ENCODE measurements at places on chromosomes 16 and 17.

DNA sequence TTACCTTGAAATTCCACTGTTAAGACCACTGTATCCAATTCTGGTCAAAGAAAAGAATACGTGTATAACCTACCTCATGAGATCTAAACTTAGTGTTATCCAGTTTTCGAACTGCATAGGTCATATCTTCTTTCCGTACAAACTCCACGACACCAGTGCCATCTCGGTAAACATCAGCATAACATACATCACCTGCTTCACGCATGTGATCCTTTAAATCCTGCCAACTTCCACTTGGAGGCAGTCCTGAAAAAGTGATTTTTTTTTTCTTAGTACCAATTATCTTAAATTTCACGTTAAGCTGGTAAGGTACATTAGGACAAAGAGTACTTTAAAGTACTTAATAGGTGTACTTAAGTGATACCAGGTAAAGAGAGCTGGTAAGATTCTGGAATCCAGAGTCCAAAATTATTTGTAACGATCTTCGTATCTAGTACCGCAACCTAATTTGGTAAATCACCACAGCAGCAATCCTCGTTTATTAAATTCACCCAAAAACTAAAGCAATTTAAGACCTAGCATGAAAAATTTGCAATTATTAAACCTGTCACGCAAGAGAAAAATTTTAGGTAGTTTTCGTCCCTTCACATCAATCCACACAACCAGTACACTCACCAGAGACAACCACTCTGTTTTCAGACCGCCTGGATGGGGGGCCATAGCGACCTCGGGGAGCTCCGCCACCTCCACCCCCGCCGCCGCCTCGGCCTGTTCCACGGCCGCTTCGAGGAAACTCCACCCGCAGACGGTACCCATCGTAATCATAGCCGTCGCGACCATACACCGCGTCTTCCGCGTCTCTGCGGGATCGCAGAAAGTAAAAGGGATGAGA is 1.1 kb downstream of the SRSF1 start:
- DNase-seq = no peak

DNA sequence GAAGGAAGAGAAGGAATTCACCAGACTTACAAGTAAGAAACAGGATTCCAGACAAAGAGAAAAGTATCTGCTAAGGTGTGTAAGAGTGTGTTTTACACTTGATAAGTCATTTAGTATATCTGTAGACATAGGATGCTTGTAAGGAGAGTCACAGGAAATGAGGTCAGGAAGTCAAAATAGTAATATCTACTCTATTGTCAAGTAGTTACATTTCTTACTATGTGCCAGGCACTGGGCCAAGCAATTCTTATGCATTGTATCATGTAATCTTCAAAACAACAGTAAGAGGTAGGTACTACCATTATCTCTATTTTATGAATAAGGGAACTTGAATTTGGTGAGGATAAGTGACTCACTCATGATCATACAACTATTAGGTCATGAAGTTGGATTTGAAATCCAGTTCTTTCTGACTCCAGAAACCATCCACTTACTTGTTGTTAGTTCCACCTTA is 129.1 kb downstream of the SNX11 start:
- peak; percentile 29 for DNase-seq

GRCh38 chr17:50144845-50145531 is 5.5 kb downstream of the PPP1R9B start:
- DNase-seq = no peak

- DNase-seq = no peak
These were observed 24.5 kb downstream of the UNC13D start for GRCh38 chr17:75819678-75820077.

DNA sequence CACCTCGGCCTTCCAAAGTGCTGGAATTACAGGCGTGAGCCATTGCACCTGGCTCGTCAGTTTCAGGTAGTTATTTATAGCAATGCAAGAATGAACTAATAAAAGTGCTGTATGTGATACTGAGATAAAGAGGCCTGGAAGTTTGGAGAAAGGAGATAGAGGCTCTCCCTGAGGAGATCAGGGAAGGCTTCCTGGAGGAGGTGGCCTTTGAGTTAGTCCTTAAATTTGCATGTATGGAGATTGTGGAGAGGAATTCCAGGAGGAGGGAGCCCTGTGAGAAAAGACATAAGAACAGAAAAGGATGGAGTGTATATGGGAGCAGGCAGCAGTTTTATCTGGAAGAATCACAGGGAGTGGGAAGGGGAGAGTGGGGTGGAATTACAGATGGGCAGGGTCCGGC is 276.6 kb upstream of the EEF2KMT start:
- DNase-seq = no peak

- DNase-seq = no peak
These were observed 26.0 kb downstream of the SGSM2 start for GRCh38 chr17:2363318-2363717.

DNA sequence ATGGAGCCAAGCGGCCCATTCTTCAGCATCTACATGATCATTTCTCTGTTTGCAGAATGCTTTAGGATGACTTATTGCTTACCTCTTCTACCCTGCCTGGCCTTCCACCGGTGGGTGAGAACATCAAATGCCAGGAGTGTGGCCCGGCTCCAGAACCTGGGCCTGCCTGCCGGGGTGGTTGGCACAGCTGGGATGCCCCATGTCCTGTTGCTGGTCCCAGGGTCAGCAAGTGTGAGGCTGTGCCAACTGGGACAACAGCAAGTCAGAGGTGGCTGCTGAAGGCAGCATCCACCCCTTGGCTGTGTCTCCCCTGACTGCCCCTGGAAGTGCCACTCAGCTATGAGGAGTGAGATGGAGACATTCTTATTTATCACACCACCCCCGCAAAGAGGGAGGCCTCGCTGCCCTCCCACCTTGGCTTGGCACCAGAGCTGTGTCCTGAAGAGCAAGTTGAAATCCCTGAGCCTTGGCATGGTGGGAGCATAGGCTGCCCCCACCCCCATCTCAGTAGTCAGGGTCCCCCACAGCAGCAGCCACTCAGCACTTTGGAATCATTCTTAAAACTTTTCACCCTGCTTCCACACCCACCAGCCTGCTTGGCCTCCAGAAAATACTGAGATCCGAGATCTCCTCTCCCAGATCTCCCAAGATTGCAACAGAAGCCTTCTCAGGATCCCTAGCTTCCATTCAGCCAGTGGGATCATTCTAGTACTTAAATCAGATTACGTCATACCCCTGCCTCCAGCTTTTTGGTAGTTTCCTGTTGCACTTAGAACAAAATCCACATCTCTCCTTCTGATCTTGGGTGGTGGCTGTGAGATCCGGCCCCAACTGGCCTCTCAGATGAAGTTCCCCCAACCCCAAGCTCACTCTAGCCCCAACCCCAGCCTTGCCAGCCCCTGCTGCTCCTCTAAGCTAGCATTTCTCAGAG is 127.5 kb downstream of the SOCS1 start:
- DNase-seq = no peak

DNA sequence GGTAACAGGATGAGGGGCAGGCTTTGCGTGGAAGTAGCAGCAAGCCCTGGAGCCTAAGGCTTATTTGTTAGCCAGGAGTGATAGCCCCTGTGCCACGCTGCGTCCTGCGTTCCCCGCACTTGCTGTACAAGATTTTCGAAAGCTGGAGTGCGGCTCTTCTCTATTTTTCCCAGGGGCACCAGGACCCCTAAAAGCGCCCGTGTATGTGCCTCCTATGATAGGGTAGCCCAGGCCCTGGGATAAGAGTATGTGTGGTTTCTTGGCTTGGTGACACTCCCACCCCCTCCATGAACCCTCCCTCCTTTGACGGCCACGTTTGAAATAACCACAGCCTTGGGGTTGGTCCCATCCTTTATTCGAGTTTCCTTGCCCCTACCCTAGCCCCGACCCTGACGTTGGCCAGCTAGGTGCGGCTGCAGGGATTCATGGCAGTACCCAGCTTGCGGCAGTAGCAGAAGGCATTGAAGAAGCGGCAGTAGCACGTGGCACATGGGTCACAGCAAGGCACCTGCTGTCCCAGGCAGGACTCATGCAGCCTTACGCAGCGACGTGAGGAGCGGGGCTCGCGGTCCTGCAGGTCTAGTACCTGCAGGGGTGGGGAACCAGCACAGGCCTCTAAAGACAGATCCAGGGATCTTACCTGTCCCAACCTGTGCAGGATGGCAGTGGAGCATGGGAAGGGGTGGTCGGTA is 968 bp downstream of the AGRP start:
- DNase-seq = no peak

DNA sequence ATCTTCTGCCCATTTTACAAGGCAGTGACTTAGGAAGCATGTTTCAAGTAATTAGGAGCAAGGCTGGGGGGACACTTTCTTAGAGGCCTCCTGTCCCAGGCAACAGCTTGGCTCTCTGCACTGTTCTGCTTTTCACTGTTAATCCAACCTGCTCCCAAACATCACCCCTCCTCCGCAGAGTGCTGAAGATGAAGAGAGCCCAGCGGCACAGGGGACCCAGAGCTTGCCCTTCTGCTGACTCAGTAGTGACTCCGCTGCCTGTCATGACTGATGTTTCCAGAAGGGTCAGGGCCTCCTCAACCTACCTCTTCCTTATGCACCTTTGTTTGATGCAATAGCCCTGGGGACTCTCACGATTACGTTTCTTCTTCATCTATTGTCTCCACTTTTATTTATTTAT is 38.9 kb upstream of the NDRG4 start:
- no peak for DNase-seq

DNA sequence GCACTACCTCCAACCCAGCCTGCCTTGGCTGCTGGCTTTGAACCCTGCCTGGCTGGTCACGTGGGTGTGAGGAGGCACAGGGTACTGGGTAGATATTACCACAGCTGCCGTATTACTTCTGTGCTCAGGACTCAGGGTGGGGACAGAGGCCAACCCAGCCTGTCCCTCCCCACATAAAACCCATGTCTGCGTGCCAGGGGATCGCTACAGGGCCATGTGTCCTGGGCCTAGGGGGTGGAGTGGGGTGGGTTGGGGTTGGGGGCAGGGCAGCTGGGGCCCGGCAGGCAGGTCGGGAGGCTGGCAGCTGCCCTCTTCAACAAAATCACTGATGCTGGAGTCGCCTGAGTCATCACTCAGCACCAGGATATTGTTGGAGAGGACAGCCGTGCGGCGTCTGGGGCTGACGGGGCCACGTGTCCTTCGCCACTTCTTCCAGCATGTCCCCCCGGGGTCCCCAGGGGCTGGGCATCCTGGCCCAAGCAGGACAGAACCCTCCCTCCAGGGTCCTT is 39.7 kb upstream of the PVALEF start:
- DNase-seq = no peak

DNA sequence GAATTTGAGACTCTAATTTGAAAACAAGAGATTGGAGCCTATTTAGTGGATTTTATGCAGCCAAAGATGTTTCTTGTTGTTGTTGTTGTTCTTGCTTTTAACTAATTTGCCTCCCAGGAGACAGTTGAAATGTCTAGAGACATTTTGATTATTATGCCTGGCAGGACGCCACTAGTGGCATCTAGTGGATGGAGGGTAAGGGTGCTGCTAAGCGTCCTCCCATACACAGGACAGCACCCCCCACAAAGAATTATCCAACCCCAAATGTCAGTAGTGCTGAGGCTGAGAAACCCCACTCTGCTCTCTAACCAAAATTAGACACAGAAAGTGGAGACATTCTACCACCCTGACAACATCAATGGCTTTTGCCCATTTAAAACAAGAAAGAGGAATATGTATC is 15.4 kb upstream of the HSBP1 start:
- DNase-seq = no peak

DNA sequence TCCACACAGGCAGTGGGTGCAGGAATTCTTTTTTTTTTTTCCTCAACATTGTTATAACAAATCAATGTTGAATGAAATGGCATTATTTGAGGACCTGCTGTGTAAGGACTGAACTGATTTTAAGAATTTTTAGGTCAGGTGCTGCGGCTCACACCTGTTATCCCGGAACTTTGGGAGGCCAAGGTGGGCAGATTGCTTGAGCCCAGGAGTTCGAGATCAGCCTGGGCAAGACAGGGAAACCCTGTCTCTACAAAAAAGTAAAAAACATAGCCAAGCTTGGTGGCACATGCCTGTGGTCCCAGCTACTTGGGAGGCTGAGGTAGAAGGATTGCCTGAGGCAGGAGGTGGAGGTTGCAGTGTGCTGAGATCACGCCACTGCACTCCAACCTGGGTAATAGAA is 12.4 kb downstream of the MPRIP start:
- DNase-seq = no peak

DNA sequence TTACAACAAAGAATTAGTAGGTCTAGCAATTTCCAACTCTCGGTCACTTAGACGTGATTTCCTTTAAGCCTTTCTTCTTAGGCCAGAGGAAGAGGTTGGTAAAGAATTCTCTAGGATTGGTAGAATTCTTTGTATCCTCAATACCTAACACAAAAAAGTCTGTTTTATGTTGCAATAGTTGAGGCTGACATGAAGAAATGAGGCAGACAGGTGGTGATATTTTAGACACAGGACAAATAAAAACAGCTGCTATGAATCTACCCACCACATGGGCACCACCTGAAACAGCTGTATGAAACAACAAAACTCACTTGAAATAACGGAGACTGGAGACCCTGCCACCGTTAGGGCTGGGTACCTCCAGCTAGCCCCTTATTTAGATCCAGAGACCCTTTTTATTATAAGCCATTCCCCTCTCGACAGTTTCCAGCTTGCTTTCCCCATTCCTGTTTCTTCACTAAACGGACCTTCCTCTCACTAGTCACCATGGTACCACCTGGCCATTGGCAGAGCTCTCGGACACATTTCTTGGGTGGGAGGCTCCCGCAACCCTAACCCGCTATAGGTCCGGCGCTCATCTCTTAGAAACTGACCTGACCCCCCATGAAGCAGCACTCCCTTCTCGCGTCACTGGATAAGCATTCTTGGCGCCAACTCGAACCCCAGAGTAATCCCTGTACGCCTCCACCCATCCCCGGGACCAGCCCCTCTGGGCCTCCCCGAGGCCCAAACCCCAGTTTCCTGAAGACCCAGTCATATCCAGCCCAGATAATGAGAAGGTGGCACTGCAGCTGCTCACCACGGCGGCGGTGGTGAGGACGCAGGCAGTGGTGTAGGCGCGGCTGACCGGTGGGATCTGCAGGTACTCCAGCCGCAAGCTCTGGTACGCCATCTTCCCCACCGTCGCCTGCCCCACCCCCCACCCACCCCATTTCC is at the start of gene DERL2:
Gene DERL2 (minus strand): TSS at position 909 of the 936 bp plus-strand sequence. CDS start 17 bp downstream, at position 892.
- peak; percentile 74 for DNase-seq

DNA sequence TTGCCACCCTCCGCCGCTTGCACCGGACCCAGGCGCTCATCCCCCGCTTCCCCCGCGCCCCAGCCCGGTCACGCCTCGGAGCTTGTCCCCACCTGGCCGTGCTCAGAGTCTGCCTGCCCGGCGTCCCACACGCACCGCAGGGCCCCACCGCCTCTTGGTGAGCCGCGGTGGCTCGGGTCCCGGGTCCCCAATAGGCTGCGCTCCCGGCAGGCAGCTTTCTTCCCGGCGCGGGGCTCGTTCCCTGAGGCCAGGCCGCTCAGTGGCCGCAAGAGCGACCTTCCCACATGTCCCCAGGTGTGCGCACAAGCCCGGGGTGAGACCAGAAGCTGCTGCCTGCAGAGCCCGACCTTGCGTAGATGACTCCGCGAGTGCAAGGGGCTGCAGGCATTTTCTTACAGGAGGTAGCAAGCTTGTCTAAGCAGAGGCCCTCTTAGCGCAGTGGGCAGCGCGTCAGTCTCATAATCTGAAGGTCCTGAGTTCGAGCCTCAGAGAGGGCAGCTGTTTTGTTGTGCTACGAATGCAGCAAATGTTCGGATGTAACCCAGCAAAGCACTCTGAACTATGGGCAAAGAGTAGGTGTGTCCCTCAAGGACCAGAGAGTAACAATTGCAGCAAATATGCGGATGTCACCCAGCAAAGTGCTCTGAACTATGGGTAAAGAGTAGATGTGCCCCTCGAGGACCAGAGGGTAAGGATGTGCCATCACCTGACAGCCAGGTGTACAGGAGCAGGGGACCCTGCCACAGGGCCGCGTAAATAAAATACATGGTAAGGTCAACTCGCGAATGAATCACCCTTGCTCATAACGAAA is 15.6 kb downstream of the TLE7 start:
- DNase-seq = peak; percentile 98

- DNase-seq = no peak
These were observed 10.5 kb downstream of the GGA2 start for GRCh38 chr16:23499801-23500200.
